ENCODE measurements at places on chromosomes 2 and 18.

DNA sequence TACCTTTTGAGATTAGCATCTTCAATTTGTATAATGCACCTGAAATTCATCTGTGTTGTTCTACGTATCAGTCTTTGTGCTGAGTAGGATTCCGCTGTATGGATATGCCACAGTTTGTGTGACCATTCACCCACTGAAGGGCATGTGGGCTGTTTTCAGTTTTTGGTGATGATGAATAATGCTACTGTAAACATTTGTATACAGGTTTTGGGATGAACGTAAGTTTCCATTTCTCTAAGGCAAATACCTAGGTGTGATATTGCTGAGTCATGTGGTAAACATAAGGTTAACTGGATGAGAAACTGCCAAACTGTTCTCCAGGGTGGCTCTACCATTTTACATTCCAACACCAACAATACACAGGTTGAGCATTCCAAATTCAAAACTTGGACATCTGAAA is 35.1 kb downstream of the CABYR start:
- no peak for DNase-seq
- peaks cover 26% of the 10 kb centered on the region for H3K36me3 ChIP-seq
- no peaks in the 10 kb centered on the region for H3K4me1 ChIP-seq
- H3K27me3 ChIP-seq: no peaks in the 10 kb centered on the region
- no peak overlapping the region for H3K27ac ChIP-seq

DNA sequence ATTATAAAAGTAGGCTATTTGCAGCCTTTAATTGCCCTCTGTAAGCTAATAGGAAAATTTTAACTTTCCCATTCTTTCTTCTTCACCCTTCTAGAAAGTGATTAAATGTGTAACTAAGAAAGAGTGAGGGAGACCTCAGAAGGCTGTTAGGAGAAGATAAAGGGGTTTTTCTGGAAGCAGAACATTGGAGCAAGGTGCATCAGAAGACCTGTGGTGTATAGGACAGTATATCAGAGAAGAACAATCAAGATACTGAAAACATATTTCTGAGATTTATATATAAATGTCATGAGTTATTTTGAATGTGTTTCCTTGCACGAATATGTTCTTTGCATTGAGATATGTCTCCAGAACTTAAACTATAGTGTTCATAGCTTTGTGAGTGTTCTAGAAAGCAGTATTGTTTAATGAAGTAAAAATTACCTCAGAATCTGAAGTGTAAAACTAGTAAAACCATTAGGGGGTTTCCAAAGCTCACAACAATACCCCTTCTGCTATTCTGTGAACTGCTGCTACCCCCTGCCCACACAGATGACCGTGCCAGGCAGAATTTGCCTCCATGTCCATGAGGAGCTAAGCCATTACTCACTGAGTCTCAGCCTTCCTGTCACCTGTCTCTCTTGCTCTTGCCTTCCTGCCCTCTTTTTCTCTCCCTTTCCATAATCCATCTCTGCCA is 537.9 kb downstream of the EPHA4 start:
- no peaks in the 10 kb centered on the region for H3K36me3 ChIP-seq
- no peak for DNase-seq
- H3K4me3 ChIP-seq: no peak overlapping the region
- H3K27me3 ChIP-seq: peaks cover 5% of the 10 kb centered on the region
- H3K27ac ChIP-seq: no peak overlapping the region

- peaks cover 49% of the 10 kb centered on the region for H3K4me1 ChIP-seq
- peak overlapping the region; percentile 29 for H3K4me3 ChIP-seq
- H3K36me3 ChIP-seq: no peaks in the 10 kb centered on the region
- H3K27me3 ChIP-seq: no peaks in the 10 kb centered on the region
- peak overlapping the region; percentile 85 for H3K27ac ChIP-seq
- DNase-seq: no peak
Observed at GRCh38 chr2:101113441-101114267, 37.5 kb downstream of the TBC1D8 start.

GRCh38 chr2:188776634-188777033 is 197.5 kb upstream of the COL3A1 start:
- peaks cover 6% of the 10 kb centered on the region for H3K36me3 ChIP-seq
- H3K4me1 ChIP-seq: peaks cover 9% of the 10 kb centered on the region
- peak overlapping the region; percentile 22 for H3K27ac ChIP-seq
- no peak overlapping the region for H3K4me3 ChIP-seq
- no peaks in the 10 kb centered on the region for H3K27me3 ChIP-seq

- peaks cover 16% of the 10 kb centered on the region for H3K36me3 ChIP-seq
- DNase-seq: no peak
- H3K27me3 ChIP-seq: no peaks in the 10 kb centered on the region
- peaks cover 10% of the 10 kb centered on the region for H3K4me1 ChIP-seq
- no peak overlapping the region for H3K4me3 ChIP-seq
- peak overlapping the region; percentile 32 for H3K27ac ChIP-seq
Observed at GRCh38 chr2:25292408-25292807, 49.3 kb downstream of the DNMT3A start.

DNA sequence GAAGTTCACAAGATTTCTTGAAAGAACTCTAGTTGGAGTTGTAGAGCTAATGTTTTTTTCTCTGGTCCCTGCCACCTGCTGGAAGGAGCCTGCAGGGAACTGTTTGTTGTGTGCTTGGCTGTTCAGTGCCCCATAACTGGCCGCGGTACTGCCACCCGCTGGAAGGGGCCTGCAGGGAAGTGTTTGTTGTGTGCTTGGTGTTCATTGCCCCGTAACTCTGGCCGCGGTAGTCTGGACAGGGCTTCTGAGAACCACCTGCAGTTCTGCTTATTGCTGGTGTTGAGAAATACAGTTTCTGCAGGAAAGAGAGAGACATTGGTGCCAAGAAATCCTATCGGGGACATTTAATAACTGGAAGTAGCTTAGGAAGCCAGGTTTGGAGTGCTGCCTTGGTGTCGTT is 58.1 kb downstream of the AGAP1 start:
- H3K4me3 ChIP-seq: no peak overlapping the region
- peaks cover 7% of the 10 kb centered on the region for H3K4me1 ChIP-seq
- peaks cover 8% of the 10 kb centered on the region for H3K27me3 ChIP-seq
- no peak overlapping the region for H3K27ac ChIP-seq

- H3K27me3 ChIP-seq: no peaks in the 10 kb centered on the region
- no peaks in the 10 kb centered on the region for H3K36me3 ChIP-seq
- no peak for DNase-seq
- H3K27ac ChIP-seq: peak overlapping the region; percentile 43
- H3K4me1 ChIP-seq: peaks cover 83% of the 10 kb centered on the region
- H3K4me3 ChIP-seq: no peak overlapping the region
Observed at GRCh38 chr18:10241579-10241978, 212.9 kb upstream of the APCDD1 start.

DNA sequence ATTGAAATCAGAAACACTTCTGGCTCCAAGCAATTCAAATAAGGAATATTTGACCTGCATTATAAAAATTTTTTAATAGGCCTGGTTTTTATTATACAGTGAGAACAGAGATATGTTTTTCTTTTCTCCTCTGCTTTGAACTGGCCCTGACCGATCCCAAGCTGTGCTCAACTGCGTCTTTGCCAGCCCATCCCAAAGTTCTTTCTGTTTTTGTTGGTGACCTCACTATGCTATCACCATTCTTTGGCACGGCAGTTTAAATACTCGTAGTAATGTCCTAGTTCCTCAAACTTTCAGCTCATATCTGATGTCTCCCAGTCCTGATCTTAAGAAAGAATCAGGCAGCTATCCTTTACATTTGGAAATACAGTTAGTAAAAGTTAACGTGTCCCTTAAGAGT is 42.3 kb upstream of the NETO1 start:
- no peaks in the 10 kb centered on the region for H3K36me3 ChIP-seq
- DNase-seq: no peak
- no peak overlapping the region for H3K4me3 ChIP-seq
- H3K27me3 ChIP-seq: peaks cover 1% of the 10 kb centered on the region

- DNase-seq: no peak
- H3K4me1 ChIP-seq: no peaks in the 10 kb centered on the region
- no peaks in the 10 kb centered on the region for H3K36me3 ChIP-seq
- H3K27ac ChIP-seq: no peak overlapping the region
- H3K4me3 ChIP-seq: no peak overlapping the region
Observed at GRCh38 chr2:13046557-13047165, 329.9 kb downstream of the TRIB2 start.

DNA sequence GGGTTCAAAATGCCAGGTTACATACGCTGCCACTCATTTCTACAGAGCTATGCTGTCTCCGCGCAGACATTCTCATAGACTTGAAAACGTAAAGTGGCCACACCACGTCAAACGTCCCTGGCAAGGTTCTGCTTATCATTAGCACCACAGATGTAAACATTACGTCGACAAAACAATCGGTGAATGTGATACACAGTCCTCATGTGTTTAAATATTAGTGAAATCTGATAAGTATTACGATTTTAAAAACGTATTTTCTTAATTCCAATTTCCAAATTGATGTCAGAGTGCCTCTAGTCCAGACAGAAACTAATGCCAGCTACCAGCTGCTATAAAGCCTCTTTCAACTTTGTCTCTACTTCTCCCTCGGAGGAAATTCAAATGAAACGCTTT is 1.2 kb downstream of the STK17B start:
- peaks cover 45% of the 10 kb centered on the region for H3K4me1 ChIP-seq
- H3K27me3 ChIP-seq: no peaks in the 10 kb centered on the region
- peak overlapping the region; percentile 97 for H3K4me3 ChIP-seq
- H3K27ac ChIP-seq: peak overlapping the region; percentile 96

DNA sequence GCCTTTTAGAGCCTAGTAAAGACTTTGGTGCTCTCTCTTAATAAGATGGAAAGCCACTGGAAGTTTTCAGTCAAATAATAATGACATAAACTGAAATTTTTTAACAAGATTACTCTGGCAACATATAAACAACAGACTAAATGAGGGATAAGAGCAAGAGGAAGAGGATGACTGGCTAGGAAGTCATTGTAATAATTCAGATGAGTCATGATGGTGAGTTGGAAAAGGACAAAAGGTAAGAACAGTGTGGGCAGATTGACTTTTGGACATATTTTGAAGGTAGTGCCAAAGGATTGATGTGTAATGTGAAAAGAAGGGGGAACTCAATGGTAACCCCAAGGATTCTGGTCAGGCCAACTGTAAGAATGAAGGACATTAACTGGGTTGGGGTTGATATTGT is 310.3 kb downstream of the NOL4 start:
- H3K36me3 ChIP-seq: peaks cover 2% of the 10 kb centered on the region
- H3K4me3 ChIP-seq: no peak overlapping the region
- DNase-seq: no peak
- H3K27me3 ChIP-seq: no peaks in the 10 kb centered on the region
- H3K27ac ChIP-seq: no peak overlapping the region

DNA sequence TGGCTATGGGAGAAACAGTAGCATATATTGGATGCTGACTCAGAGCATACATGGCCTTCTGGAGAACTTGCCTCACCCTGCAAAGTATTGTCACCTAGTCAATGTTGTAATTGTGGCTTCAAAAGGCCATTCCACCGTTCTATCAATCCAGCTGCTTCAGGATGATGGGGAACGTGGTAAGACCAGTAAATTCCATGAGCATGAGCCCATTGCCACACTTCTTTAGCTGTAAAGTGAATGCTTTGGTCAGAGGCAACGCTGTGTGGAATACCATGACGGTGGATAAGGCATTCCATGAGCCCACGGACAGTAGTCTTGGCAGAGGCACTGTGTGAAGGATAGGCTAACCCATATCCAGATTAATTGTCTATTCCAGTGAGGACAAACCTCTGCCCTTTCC is 1300.1 kb upstream of the ACVR2A start:
- no peak overlapping the region for H3K4me3 ChIP-seq
- H3K4me1 ChIP-seq: peaks cover 11% of the 10 kb centered on the region
- no peaks in the 10 kb centered on the region for H3K27me3 ChIP-seq
- no peak for DNase-seq

- H3K27me3 ChIP-seq: no peaks in the 10 kb centered on the region
- no peak for DNase-seq
- peaks cover 10% of the 10 kb centered on the region for H3K36me3 ChIP-seq
- H3K4me3 ChIP-seq: no peak overlapping the region
Observed at GRCh38 chr2:47388888-47389287, 14.1 kb upstream of the MSH2 start.

- no peaks in the 10 kb centered on the region for H3K27me3 ChIP-seq
- H3K4me3 ChIP-seq: no peak overlapping the region
- no peaks in the 10 kb centered on the region for H3K36me3 ChIP-seq
- DNase-seq: no peak
Observed at GRCh38 chr2:212520340-212520739, 18.3 kb downstream of the ERBB4 start.

DNA sequence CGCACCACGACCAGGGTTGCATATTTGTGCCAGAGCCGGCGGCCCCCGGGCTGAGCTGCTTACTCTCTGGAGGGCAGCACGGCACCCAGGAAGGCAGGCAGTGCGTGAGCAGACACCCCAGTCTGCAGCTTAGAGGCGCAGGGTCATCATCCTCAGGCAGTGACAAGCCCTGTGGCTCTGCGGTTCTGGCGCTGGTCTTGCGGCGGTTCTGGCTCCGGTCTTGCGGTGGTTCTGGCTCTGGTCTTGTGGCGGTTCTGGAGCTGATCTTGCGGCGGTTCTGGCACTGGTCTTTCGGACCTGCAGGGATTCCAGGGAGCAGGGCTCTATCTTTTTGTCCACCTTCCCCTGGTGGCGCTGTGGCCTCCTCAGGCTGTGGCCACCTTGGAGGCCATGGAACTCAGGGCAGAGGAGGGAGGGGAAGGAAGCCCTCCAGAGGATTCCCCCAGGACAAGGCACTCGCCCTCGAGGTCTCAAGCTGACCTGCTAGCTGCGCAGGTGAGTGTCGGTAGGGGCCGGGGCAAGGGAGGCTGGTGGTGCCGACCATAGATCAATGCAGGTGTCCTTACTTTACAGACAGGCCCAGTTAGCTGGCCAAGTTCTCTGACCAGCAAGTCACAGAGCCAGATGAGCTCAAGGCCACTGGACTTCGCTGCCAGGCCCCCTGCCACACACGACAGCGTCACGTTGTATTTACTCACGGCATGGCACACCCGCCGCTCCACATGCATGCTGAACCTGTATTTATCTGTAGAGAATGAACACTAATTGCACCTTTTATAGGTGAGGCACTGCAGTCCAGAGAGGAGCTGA is 14.9 kb downstream of the ESPNL start:
- H3K36me3 ChIP-seq: no peaks in the 10 kb centered on the region
- no peak for DNase-seq
- H3K27ac ChIP-seq: no peak overlapping the region
- H3K27me3 ChIP-seq: peaks cover 29% of the 10 kb centered on the region
- H3K4me3 ChIP-seq: no peak overlapping the region
- no peaks in the 10 kb centered on the region for H3K4me1 ChIP-seq

DNA sequence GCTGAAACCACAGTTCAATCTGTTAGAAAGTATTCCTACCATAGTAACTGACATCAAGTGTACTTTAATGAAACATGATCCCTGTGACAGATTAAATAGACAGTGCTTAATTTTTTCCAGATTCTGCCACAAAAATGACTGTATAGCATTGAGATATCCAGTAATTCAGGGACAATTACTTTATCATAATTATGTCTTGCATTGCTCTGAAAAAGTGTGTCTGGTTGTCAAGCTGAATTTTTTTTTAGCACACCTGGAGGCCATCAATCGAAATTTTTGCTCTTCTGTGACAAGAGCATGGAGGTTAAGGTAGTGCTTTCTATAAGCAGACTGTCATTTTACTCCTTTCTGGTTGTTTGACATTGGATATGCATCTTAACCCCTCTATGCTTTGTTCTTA is 1083.8 kb upstream of the NRXN1 start:
- H3K4me3 ChIP-seq: no peak overlapping the region
- H3K27ac ChIP-seq: no peak overlapping the region
- peaks cover 2% of the 10 kb centered on the region for H3K4me1 ChIP-seq
- no peaks in the 10 kb centered on the region for H3K27me3 ChIP-seq
- no peak for DNase-seq

- H3K27me3 ChIP-seq: no peaks in the 10 kb centered on the region
- no peak overlapping the region for H3K4me3 ChIP-seq
- peaks cover 21% of the 10 kb centered on the region for H3K36me3 ChIP-seq
- no peak overlapping the region for H3K27ac ChIP-seq
- peaks cover 10% of the 10 kb centered on the region for H3K4me1 ChIP-seq
- DNase-seq: no peak
Observed at GRCh38 chr18:62206593-62206992, 19.5 kb downstream of the RELCH start.

Data from mesothelial cell of epicardium (in vitro differentiated cells).